HFFc6 (cell line): ENCODE measurements at places on chromosomes 6 and 20.
A peak's percentile ranks its signal among the peaks of the same experiment; 100 is the strongest.

DNA sequence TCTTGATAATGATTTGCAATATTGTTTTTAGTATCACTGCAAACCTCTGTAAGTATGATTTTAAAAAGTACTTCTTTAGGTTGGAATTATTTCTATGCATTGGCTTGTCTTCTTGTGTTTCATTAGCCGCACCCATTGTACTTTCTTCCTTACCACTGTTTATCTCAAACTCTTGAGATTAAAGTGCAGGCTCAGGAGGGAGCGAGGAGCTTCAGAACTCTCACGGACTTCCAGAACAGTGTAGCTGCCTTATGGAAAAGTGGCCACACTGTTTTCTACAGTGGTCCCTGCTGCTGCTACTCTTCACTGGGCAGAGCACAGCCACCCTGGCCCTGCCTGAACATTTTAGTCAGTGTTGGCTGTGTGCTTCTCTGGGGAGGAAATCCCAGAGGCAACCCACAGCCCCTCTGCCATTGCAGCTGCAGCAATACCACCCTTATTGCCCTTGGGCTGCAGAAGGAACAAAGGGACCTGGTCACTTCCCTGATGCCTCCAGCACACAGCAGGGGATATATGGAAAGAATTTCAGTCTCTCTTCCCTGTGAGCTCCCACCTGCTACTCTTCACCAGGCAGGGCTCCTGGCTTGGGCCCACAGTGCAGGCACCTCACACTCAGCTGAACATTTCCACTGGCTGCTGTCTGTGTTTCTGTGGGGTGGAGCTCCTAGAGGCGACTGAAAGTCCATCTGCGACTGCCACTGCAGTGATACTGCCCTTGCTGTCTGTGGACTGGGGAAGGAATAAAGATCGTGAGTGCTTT, 91.7 kb upstream of the MAP3K4 start:
- DNase-seq = no peak

DNA sequence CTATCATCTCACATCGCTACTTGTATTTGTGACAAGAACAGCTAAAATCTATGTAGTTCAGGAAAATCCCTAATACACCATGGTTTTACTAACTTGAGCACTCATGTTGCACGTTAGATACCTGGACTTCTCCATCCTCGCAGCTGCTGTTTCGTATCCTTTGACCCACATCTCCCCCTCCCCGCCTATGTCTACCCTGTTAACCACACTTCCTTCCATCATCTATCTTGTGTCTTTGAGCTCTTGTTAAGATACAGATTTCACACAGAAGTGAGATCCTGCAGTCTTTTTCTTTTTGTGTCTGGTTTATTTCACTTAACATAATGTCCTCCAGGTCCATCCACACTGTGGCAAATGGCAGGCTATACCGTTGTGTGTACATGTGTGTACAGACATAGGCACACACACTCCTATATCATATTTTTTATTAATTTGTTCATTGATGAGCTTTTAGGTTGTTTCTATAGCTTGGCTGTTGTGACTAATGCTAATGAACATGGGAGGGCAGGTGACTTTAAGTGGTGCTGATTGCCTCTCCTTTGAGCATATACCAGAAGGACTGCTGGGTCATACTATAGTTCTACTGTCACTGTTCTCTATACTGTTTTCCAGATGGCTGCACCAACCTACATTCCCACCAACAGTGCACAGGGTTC, 117.8 kb downstream of the WDR27 start:
- no peak for DNase-seq

- no peak for DNase-seq
Measured at GRCh38 chr6:2990248-2990931, 9.3 kb upstream of the NQO2 start.

GRCh38 chr20:2922957-2923356, 49.7 kb downstream of the PTPRA start:
- DNase-seq = no peak

DNA sequence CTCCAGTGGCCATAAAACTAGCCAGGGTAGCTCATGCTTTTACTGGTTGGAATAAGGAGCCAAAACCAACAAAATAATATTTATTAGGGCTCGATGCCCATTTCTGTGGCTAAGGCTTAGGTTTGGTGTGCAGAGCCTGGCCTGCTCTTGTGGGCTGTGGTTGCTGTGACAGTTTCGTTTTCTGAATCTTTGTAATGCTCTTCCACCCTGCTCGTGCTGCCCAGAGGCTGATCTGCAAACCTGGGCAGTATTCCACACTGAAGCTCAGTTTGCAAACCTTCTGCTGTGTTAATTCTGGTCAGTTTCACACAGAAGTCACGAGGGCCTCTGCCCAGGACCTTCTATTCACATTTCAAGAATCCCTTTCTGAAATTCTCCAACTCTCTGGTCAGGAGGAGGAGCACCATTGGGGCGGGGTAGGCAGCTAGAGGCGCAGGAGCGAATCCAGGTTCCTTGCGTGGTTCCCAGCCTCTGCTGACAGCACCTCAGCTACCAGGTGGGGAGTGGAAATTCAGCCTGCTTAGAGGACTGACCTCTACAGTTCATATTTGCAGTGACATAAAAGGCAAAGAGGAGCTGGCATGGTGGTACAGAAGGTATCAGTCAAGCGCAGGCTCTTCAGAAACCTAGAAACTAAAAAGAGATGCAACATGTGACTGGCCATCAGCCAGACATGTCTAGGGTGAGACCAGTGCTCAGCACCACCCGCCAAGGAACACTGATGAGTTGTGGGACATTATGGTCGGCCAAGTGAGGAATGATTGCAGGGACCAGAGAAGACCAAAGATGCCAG, 14.3 kb upstream of the C20orf144 start:
- DNase-seq = peak; percentile 32

DNA sequence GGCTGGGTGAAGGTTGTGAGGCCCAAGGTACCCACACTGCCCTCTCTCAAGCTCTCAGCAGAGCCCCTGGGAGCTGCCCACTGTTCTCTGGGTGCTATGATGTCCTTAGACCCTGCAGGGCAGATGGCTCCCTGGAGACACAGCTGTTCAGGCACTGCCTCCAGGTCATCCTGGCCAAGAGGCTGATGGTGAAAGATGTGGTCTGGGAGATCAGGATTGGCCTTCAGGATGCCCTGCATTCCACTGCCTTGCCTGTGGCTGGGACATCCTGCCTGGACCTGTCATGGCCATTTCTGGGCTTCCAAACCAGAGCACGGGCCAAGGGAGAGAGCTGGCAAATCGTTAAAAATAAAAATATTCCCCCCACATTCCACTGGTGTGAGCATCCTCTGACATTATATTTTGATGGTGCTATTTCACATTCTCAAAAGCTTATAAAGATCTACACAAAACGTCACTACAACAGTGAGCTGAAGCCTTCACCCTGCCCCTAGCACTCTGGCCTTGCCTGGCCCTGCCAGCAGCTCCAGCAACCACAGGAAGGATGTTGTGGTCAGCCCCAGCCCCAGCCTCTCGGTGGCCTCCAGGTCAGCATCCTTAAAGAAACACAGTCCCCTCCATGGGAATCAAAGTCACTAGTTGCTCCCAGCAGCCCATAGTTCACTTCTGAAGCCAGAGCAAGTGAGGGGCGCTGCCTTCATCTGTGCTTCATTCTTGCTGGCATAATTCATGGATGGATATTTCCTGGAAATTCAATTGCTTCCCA, 13.5 kb upstream of the KCNK16 start:
- no peak for DNase-seq

GRCh38 chr20:47354464-47354713, 2.1 kb downstream of the ZMYND8 start:
- no peak for DNase-seq

- no peak for DNase-seq
Measured at GRCh38 chr20:56018716-56019115, 13.4 kb upstream of the CBLN4 start.

DNA sequence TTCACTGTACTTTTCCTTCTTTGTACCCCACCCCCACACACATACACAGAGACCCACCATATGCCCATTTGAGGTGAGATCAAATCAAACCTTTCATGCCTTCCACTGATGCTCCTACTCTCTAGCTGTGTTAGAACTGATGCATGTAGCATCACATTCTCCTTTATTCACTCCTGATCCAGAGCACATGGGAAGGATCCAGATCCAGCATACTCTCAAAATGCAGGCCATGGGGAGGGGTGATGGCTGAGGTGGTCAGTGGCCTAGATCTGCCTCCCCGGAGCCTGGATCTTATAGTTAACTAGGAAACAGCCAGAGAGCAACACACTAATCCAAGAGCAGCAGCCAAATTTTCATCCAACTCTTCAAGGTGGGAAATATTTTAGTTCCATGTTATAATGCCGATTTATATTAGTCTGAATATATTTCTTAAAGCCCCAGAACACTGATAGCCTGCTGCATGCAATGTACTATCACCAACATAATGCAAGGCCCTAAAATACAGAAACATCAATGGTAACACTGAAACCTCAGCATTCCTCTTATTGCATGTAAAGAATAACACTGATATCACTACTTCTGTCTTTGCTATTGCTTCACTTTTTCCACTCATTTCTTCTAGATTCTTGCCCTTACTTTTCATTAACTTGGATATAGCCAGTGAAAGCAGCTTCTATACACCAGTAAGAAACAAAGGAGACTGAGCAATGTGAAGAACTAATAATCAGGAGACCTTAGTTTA, 126.8 kb upstream of the BEND6 start:
- no peak for DNase-seq

DNA sequence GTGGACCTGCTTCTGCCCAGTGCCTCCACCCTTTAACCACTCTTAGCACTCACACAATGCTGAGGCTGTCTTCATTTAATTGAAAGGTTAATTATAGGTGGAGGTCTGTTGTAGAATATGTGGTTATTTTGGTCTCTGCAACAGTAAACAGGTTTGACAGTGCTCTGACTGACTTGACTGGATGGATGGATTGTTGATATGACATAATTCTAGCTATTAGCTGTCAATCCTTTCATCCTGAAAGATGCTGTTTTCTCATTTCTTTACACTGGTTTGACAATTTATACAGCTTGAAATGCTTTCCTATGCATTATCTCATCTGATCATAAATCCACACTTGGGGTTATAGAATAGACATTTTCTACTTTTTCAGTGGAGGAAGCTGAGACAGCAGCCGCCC, 210.7 kb downstream of the CDH26 start:
- no peak for DNase-seq

GRCh38 chr20:15482525-15482924, 1090.7 kb downstream of the KIF16B start:
- no peak for DNase-seq

DNA sequence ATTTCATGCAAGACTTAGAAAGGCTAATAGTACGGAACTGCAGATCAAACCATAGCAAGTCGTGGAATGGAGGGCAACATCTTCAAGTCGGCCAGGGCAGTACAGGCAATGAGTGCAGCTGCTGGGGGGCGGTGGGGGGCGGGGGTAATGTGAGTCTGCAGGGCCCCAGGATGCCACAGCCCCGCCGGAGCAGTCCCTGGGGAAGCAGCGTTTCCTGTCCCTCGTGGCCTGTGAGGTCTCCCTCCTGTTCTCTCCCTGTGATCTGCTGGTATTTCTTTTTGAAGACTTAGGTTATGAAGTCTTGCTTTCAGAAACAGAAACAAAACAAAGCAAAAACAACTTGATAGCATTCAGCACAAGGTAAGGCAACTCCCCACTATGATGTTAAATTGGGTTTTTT, 351.9 kb downstream of the FOXA2 start:
- no peak for DNase-seq

GRCh38 chr6:116363759-116364158, 7.0 kb upstream of the DSE start:
- DNase-seq = peak; percentile 19

- no peak for DNase-seq
Measured at GRCh38 chr6:137630666-137631065, 136.5 kb upstream of the OLIG3 start.

DNA sequence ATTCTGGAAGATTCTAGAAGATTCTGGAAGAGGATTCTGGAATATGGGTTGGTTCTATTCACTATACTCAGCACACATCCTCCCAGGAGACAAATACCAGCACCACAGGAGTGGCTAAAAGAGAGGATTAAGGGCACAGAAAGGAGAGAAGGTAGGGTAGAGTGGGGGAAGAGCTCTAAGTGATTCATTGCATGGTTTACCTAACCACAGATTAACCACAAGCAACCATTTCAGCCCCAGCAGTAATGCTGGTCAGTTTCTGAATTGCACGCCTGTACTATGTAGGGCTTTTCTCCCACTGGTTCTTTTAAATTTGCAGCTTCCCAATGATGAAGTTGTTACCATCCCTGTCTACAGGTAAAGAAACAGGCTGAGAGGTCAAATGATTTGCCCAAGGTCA, 192.7 kb upstream of the PMEPA1 start:
- DNase-seq = peak; percentile 70

GRCh38 chr6:105620878-105621277, 218.0 kb upstream of the PREP start:
- no peak for DNase-seq

DNA sequence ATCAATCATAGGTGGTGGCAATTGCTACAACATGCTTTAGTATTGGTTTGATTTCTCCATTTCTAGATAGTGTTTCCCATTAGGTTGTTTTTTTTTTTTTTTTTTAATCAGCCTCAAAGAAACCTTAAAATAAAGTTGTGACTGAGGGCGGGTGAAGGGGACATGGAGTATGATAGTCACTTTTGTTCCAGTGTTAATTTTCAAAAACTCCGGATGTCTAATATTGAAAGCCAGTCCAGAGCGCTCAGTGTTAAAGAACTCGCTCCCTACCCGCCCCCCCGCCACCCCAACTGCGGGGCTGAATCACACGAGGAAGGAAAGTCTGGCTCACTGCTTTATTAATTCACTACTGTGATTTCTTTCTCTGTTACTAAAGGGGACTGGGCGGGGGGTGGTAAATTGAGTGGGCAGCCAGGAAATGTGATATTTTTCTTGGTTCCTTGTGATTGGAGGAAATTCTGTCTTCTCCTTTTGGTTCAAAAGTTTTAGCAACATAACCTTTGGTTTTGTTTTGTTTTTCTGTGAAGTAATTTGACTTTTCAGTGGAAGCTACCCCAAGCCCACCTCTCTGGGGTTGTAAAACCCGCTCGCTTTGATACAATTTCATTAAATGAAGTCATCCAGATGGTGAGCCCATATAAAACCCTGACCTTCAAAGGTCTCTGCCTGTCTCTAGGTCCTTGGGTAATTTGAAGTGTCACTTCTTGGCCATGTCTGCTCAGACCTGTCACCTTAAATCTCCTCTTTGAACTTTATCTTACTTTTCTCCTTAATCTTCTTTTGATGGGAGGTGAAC, 38.0 kb downstream of the TNFAIP3 start:
- peak; percentile 19 for DNase-seq

- no peak for DNase-seq
Measured at GRCh38 chr6:41469156-41470028, 76.8 kb upstream of the FOXP4 start.

DNA sequence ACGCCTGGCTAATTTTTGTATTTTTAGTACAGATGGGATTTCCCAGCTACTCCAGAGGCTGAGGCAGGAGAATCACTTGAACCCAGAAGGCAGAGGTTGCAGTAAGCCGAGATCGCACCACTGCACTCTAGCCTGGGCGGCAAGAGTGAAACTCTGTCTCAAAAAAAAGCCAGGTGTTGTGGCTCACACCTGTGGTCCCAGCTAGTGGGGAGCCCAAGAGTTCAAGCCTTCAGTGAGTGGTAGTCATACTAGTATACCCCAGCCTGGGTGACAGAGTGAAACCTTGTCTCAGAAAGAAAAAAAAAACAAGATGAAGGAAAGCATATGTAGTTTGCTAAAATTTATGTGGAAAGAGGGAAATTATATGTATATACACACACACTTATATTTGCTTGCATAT, 20.0 kb upstream of the POU5F1 start:
- no peak for DNase-seq
